ENCODE measurements at places on chromosomes 13 and 19.

- DNase-seq, result peak; percentile 34
Measured at GRCh38 chr19:10566658-10567410, 1.0 kb upstream of the KRI1 start.

GRCh38 chr13:94309997-94310855, 169.3 kb downstream of the DCT start:
- DNase-seq, result no peak

GRCh38 chr13:39369161-39369890, 233.7 kb downstream of the LHFPL6 start:
- no peak for DNase-seq

- DNase-seq, result no peak
Measured at GRCh38 chr19:2987797-2988196, 10.4 kb downstream of the TLE6 start.

DNA sequence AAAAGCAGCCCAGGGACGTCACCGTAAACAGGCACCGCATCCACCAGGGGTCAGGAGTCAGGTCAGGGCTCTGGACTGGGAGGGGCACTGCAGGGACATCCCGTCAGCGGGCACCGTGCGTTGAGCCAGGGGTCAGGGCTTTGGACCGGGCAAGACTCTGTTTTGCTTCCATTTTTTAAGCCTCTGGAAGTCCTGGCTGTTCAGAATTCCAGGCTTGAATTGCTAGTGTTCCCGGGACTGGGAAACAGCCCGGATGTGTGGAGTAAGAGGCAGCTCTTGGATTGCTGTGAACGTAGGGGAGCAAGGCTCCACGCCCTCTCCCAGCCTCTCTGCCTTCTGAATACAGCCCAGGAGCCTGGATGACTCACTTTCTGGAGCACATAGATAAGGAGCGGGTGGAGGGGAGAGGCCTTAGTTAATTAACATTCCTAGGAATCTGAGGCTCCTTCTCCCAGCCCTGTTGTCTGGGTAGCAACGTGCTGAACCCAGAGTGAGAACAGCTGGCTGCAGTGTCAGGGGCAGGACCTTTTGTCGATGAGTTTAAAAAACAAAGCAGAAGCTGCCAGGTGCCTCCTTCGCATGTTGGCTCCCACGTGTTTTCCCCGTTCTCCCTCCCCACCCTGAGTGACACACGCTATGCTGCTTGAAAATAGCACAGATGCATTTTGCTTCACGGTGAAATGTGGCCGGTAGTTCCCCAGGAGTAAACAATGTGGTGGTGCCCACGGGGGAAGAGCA, 21.9 kb downstream of the ATP11A start:
- DNase-seq, result no peak

- no peak for DNase-seq
Measured at GRCh38 chr19:35666251-35666913, at the start of gene UPK1A. Gene UPK1A (plus strand): TSS chr19:35666517. CDS start chr19:35666813, 296 bp downstream.
